ENCODE measurements at places on chromosomes 7 and 10.

- DNase-seq: no peak
Measured at GRCh38 chr10:119826771-119827170, 45.9 kb downstream of the MCMBP start.

GRCh38 chr7:94228678-94229077 is 166.0 kb upstream of the COL1A2 start:
- DNase-seq: no peak

- no peak for DNase-seq
Measured at GRCh38 chr7:32890793-32891042, 842 bp downstream of the KBTBD2 start.

DNA sequence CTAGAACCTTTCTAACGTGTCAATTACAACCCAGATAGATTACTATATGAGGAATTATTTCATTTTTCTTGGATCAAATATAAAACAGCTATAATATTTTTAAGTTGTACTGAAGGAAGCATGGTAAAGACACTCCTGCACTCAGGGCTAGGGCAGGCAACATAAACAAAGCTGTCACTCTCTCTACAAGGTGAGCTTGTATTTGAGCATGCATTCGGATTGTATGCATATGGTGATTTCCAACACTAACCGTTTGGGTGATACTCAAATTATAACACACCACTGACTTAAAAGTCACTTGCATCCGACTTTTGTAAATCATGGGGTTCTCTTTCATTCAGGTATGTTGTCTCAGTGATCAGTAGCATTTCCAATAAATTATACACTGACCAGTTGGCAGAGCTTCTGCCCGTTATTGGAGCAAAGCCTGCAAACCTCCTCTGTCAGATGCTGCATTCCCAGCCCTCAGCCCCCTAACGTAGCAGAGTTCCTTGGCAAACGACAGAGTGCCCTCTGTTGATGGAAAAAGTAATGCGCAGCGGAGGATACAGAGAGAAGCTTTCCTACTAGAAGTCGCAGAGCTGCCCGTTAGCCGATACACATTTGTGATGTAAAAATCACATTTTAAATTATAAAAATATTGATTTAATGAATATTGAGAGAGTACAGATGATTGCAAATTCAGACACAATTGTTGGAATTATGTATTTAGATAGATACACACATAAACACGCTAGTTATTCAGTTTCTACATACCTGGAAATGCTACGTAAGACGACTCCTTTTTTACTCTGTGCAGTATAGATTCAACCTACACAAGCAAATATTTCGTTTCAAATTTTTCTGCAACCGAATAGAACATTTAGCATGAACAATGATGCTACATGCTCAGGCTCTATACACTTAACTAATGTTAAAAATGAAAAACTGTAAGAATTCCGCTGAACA is 173.9 kb upstream of the SP4 start:
- no peak for DNase-seq

- DNase-seq: no peak
Measured at GRCh38 chr10:46218921-46219320, 67.9 kb upstream of the ANTXRL start.

Measured in brain pericyte (primary cell).